CD4-positive, alpha-beta T cell treated with Interleukin-10 for 1 hour (primary cell): ENCODE measurements at places on chromosomes 11 and 22.

- no peak for DNase-seq
Measured at GRCh38 chr22:45964372-45964771, 12.6 kb downstream of the WNT7B start.

DNA sequence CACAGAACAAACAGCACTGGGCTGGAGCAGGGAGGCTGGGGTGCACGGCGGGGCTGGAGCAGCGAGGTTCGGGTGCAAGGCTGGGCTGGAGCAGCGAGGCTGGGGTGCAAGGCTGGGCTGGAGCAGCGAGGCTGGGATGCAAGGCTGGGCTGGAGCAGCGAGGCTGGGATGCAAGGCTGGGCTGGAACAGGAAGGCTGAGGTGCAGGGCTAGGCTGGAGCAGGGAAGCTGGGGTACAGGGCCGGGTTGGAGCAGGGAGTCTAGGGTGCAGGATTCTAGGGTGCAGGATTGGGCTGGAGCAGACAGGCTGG is 198.5 kb downstream of the BRD1 start:
- DNase-seq = no peak

DNA sequence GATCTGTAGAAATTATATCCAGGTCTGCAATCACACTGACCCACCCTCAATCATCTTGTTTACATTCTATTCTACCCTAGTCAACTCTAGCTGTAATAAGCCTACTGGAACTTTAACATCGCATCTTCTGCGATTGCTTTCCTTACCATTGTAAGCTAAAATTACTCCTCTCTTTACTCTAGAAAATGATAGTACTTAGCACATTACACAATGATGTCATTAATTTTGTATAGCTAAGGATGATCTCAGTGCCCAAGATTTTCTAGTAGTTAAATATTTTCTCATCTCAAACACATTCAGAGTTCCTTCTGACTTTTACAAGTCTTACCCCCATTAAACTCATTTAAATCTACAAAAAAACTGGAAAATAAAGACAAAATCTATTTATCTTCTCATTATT is 39.6 kb upstream of the CTSC start:
- no peak for DNase-seq

GRCh38 chr22:39719559-39720450 is 149.3 kb downstream of the CACNA1I start:
- DNase-seq = no peak

DNA sequence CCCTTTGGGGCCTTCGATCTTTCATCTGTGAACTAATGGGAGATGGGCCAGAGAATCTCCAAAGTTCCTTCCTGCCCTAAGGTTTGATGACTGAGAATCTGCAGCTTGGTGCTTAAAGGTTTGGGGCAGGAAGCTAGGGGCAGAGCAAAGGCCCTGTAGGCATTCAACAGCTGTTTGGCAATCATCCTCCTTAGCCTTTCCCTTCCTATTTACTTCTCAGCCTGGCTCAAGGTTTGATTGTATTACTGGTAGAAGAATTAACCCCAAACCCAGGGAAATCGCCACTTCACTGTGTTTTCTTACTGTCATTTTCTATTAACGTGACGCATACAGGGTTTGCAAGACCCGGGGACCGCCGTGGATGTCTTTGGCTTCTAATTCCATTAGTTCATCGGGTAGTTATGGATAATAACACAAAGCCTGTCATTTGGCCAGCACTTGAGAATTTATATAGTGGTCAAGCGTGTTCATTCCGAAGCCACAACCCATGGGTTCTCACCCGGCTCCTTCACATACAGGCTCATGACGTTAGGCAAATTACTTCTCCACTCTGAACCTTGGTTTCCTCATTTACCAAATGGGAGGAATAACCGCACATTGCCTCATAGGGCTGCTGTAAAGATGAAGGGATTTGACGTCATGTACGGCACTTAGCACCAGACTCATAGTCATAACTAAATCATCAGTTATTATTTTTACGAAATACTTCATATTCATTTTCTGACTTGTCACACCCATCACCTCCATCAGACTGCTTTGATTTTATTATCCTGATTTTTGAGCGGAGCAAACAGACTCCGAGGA is 158.1 kb downstream of the FBXO7 start:
- no peak for DNase-seq

DNA sequence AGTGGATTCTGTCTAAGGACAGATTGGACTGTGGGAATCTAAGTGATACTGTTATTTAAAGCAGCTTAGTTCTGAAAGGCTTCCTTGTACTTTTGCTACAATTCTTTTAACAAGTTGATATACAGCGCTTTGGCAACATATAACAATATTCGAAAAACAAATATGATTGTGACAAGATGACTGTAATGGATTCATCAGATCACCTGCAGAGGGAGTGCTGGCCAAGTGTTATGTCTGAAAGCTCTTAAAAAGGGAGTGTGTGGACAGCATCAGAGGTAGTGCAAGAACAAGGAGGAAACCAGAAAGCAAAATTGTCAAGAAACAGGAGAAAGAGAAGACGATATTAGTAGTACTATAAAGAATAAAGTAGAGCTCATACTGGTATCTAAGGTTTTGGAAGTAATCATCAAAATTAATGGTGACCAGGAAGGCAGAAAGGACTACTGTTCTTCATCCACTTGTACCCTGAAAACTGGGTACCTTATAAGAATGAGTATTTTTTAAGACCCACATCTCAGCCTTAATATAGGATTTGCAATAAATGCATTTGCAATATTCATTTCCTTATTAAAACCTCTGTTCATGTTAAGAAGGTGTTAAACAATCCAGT is 1112.0 kb upstream of the CCDC90B start:
- DNase-seq = no peak

DNA sequence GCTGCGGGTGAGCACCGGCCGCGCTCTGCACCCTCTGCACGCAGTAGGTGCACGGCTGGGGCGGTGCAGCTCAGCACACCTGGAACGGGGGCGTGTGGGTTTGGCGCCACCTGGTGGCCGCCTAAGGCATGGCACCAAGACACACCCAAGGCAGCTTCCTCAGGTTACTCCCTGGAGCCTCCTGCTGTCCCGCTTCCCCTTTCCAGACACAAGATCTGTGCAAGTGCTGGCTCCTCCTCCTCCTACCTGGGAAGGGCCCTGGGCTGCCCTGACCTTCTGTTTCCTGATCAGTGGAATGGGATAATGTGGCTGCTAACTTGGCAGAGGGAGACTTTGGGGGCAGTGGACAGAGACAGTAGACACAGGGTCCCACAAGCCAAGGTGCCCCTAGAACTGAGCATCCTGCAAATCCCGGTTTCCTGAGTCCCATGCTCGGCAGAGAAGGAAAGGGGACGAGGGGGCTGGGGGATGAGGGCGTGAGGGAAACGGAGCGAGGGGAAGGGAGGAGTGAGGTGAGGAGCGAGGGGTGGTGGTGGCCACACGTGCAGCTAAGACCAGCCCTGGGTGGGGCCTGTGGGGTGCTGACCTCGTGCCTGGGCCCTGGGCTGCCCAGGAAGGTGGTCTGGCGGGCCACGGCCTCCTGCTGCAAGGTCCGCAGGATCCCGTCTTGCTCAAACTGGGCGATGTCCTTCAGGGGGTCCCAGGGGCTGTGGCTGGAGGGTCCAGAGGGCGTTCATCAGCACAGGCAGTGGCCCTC is 34.8 kb upstream of the CARS1 start:
- DNase-seq = peak; percentile 77

- peak; percentile 63 for DNase-seq
Measured at GRCh38 chr22:44181033-44181911, 547 bp downstream of the PARVG start.

DNA sequence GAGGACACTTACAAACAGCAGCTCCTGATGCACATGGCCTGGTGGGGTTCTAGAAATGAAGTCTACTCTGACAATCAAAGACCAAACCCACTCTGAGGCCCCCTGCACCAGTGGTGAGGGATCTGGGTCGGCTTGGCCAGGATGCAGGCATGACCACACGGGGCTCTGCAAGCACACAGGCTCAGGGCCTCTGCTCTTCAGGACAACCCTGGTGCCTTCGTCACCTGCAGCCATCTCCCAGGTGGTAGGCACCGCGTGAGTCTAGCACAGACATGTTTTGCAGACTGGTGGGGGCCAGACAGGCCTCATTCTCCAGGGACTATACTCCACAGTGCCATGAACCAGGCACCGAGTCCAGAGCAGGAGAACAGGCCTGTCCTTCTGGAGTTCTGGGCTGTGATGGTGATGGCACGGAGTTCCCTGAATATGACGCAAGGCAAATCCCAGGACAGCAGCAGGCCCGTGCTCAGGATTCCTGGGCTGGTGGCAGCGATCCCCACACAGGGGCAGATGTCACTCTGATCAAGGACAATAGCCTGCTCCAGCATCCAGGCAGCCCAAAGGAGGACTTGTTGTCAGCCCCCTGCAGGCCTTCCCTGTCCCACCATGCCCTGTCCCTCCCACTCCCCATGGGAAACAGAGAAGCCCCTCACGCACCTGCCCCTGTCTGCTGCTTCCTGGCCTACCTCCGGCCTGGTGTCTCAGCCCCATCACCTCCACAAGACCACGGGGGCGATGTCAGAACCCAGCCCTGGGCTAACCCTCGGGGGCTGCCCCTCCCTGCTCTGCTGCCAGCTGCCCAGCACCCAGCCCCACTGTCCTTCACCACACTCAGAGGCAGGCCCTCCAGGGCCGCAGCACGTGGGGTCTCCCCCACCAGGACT is 36.1 kb downstream of the GNB1L start:
- DNase-seq = no peak

GRCh38 chr11:61574611-61575010 is 6.3 kb downstream of the SYT7 start:
- DNase-seq = no peak

GRCh38 chr11:91219535-91219934 is 996.7 kb upstream of the CHORDC1 start:
- no peak for DNase-seq

DNA sequence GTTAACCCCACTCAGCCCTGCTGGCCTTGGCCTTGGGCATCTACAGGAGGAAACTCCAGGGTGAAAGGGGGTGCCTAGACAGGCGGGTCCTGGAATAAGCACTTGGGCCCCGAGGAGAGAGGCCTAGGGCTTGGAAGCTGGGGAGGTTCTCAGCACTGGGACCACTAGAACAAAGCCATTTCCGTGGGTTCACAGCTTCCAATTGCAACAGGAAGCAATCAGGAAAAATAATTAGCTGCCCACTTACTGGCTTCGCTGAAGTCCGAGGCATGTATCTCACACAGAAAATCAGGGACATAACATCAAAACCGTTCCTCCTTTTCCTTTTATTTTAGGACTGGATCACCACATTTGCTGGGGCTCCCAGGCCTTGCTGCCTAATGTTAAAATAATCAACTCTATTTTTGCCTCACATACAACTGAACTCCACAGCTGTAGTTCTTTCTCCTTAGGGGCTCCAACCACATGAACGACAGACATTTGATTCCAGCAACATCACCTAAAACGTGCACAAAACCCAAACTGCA is 161.1 kb upstream of the GRK3 start:
- DNase-seq = no peak

GRCh38 chr11:118450451-118450850 is 14.2 kb downstream of the KMT2A start:
- DNase-seq = no peak

DNA sequence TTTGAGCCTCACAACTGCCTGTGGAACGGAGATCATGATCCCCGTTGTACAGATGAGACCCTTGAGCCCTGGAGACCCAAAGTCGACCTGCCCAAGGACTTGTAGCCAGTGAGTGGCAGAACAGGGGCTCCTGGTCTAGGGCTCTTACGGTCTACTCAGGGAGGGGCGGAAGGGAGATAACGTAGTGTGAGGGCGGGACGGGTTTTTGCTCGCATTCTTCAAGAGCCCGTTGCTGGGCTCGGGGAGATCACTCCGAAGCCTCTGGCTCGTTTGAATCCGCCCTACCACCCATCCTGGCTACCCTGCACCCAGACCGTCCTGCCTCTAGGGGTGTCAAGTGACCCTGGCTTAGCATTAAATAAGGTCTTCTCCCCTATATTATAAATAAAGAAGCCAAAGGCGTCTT is 639 bp downstream of the CRY2 start:
- DNase-seq = peak; percentile 65

DNA sequence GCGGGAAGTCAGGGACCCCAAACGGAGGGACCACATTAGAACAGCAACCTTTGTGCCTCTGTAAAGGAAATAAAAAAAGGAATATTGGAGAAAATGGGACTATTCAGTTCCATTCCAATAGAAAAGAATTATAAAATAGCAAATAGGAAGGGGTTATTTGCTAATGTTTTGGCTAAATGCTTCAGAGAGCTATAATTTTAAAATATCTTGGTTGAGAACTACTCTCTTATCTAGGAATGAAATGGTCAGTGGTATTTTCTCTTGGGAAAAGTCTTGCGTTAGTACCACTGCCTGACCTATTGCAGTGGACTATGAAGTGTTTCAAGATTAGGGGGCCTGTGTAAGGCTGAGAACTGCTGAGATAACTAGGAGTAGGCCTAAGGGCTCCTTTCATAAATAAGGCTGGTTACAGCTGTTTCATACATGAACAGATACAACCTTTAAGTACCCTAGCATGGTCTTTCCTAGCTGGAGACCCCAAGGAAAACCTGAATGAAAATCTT is 6.9 kb upstream of the WEE1 start:
- DNase-seq = no peak

DNA sequence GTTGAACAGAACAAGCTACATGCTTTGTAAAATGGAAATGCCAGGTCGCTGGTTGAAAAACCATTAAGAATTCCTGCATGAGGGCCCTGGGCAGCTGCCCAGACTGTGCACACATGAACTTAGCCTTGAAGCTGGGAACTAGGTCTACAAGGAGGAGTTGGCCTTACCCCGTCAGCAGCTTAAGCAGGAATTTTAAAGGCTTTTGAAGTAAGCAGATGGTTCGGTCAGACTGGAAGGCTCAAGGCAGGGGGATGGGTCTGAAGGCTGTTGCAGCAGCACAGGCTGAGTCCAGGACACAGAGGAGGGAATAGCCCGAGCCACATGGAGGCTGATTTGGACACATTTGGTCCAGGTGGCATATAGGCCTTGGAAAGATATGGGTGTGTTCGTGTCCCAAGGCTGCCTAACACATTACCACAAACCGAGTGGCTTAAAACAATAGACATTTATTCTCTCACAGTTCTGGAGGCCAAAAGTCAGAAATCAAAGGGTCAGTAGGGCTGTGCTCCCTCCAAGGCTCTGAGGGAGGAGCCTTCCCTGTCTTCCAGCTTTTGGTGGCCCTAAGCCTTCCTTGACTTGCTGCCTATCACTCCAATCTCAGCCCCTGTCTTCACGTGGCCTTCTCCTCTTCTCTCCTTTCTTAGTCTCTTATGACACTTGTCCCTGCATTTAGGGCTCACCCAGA is 11.6 kb downstream of the LIF start:
- DNase-seq = no peak

DNA sequence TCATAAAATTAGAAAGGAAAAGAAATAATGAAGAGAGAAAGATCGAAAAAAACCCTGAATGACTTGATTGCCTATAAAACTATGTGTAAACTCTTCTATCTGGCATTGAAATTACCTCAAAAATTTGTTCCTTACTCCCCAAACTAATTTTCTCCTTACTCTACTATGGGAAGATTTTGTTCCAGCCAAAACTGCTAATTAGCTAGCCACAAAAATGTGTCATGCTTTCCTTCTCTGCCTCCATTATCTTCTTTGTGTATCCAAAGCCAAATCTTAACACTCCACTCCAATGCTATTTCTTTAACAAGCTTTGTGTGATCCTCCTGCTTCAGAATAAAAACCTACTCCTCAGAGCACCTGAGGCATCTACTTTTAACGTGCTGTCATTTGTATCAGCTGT is 831.2 kb downstream of the METTL15 start:
- no peak for DNase-seq

- DNase-seq = no peak
Measured at GRCh38 chr11:3128356-3129180, 36.5 kb downstream of the OSBPL5 start.

GRCh38 chr22:35629406-35630216 is 12.5 kb upstream of the MB start:
- peak; percentile 46 for DNase-seq

- DNase-seq = no peak
Measured at GRCh38 chr11:117412176-117412575, 84.5 kb downstream of the CEP164 start.

- no peak for DNase-seq
Measured at GRCh38 chr11:64344787-64345186, 4.8 kb downstream of the CCDC88B start.
